NCI-H1694 (cell line): ENCODE measurements at places on chromosomes 13 and 19.
A peak's percentile ranks its signal among the peaks of the same experiment; 100 is the strongest.

- DNase-seq = no peak
Measured at GRCh38 chr19:6970443-6970842, 50.8 kb downstream of the MBD3L2B start.

DNA sequence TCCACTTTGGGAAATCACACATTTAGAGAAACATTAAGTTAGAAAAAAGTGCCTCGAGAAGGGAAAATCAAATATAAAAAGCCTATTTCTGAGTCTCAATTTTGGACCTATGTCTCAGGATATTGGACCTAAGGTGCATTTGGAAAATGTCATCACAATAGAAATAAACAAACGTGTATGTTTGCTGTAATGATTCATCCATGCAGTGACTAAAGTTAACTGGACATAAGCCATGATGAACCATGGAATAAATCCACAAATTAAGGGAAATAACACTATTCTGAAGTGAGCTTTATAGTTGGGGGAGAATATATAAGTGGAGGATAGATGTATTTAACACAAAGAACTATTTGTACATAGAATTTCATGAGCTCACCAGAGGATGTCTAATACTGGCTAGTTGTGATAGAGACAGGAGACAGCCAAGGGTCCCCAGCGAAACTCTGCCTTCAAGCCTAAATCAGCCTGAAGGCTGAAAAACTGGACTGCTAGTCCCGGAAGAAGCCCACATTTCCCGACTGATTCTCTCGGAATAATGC, 963.3 kb upstream of the SPRY2 start:
- no peak for DNase-seq

GRCh38 chr13:112804374-112804773, 114.5 kb downstream of the ATP11A start:
- DNase-seq = no peak

- no peak for DNase-seq
Measured at GRCh38 chr13:32142956-32143375, 111.4 kb downstream of the FRY start.

- DNase-seq = no peak
Measured at GRCh38 chr19:7494416-7495098, 5.7 kb upstream of the PEX11G start.

- DNase-seq = no peak
Measured at GRCh38 chr13:112165712-112166111, 98.8 kb downstream of the SOX1 start.

- no peak for DNase-seq
Measured at GRCh38 chr13:75507027-75508001, 25.3 kb upstream of the TBC1D4 start.

GRCh38 chr13:39547108-39547507, 55.9 kb downstream of the LHFPL6 start:
- DNase-seq = no peak

DNA sequence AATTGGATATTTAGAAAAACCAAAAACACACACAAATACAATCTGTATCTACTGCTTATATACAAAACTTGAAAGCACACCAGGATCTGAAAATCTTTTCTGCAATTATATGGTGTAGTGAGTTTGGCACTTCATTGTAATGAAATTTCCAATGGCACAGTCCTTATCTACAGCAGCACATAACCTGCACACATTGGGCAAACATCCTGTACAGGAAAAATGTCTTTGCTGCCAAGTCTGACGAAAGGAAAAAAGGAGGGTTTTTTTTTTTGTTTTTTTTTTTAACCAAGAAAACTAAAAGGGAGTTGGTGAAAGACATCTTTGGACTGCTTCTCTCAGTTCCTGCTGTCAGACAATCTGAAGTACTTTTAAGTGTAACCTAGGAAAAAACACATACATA, 107.8 kb downstream of the FOXO1 start:
- no peak for DNase-seq

GRCh38 chr19:38806371-38806770, 6.4 kb downstream of the LGALS4 start:
- DNase-seq = no peak

GRCh38 chr13:42221121-42221765, 50.7 kb upstream of the AKAP11 start:
- no peak for DNase-seq

DNA sequence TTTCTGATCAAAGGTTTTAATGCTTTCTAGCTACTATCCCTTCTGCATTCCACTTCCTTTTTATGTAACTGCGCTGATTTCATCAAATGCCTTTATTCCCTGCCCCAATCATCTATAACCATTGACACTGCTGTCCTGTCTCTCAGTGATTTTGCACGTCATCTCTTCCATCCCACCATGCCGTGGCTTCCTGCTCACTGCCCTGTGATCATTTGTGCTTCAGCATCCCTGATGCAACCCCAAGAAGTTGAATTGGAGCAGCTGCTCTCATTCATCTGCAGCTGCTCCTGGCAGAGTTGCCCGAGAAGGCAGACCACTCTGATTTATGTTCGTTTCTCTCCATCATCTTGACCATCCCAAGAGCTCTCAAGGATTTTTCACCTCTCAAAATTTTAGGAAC, 112.4 kb downstream of the HS6ST3 start:
- DNase-seq = no peak

- DNase-seq = peak; percentile 22
Measured at GRCh38 chr19:8240274-8241229, 31.4 kb downstream of the CERS4 start.

- no peak for DNase-seq
Measured at GRCh38 chr13:41456768-41457588, at the start of gene RGCC. TSS of gene RGCC (plus strand) at chr13:41457550. CDS start at chr13:41457708, 158 bp downstream.

DNA sequence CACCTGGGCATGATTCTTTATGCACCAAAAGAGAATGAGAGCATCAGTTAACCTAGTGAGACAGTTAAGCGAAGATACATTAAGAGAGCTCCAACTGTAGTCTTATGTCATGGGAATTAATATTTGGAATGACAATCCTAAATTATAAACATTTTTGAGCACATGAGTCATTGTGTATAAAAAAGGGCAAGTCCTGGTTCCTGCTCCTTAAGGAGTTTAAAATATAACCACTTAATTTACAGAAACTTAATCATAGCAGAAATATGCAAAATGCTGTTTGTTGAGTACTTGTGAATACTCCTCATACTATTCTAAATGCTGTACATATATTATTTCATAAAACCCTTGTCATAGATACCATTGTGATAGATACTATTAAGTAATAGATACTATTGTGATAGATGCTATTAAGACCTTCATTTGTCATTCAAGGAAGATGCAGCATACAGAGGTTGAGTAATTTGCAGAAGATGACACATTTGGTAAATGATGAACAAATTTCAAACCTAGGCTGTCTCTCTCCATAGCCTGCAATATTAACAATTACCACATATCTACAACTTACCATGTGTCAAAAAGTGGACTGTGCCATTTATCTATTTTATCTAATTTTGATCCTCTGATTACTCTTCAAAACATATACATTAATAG, 301.0 kb downstream of the TBC1D4 start:
- DNase-seq = no peak

GRCh38 chr13:77353995-77354394, 27.1 kb upstream of the MYCBP2 start:
- no peak for DNase-seq

DNA sequence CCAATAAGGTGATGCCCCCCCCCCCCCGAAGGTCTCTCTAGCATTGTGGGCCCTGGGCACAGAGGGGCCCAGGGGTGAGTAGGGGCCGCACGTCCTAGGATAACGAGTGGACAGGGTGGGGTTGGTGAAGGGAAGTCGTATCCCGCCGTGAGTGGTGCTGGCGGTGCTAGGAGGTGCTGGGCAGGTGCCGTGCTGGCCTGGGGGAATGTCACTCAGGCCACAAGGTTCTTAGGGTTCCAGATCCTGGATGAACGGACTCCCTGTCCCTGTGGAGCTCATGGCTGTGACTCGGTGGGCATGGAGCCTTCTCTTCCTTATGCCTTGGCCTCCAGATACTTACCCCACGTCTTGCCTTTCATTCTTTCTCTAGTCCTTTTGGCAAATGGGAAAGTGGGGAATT, 157.4 kb upstream of the SOX1 start:
- DNase-seq = no peak

GRCh38 chr13:109110159-109110558, 480.7 kb downstream of the MYO16 start:
- DNase-seq = no peak

DNA sequence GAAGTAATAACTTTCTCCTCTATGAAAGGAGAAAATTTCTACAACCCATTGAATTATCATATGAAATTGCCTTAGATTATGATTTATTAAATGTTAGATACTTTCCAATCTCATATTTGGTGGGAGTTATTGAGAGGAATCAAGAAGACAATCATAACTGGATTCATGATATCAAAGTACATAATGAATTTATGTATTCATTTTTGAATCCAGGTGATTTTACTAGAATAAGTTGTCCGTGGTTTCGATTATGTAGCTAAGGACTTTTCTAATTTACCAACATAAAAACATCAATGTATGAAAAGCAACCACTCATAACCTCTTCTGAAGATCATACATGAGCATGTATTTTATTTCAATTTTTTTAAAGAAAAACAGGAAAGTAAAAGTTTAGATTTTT, 1225.0 kb upstream of the MIR17HG start:
- DNase-seq = no peak

- DNase-seq = no peak
Measured at GRCh38 chr19:47158879-47159503, 28.4 kb downstream of the SAE1 start.

- DNase-seq = no peak
Measured at GRCh38 chr19:38032151-38032550, 125.1 kb downstream of the SIPA1L3 start.

- DNase-seq = no peak
Measured at GRCh38 chr13:80399340-80400163, 58.6 kb upstream of the SPRY2 start.

- no peak for DNase-seq
Measured at GRCh38 chr19:21134934-21135366, 6.9 kb upstream of the ZNF431 start.

- no peak for DNase-seq
Measured at GRCh38 chr13:51865838-51866237, 4.1 kb downstream of the CCDC70 start.

GRCh38 chr19:49116544-49116943, 2.4 kb downstream of the LIN7B start:
- no peak for DNase-seq

DNA sequence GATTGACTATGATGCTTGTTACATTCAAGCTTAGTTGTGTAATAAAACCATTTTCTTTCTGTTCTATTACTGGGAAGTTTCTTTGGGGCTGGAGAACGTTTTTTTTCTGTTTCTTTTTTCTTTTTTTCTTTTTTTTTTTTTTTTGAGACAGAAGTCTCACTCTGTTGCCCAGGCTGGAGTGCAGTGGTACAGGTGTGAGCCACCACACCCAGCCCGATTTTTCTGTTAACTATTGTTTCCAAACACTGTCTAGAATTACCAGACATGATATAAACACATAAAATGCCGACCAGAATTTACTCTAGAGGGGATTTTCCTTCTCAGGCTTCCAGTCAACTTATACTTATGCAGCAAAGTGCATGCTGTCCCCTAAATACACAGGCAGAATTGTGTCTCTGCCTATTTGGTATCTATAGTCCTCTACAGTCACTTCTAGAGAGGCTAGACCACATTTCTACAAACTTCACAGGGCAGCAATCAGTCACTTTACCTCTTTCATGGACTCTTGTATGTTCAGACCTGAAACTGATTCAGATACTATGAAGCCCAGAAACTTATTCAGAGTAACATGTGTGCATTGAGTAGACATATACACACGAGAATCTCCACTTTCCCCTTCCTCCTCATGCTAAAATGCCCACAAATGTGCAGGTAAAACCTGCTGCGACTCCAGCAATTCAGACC, 121.2 kb downstream of the ZNF737 start:
- no peak for DNase-seq

DNA sequence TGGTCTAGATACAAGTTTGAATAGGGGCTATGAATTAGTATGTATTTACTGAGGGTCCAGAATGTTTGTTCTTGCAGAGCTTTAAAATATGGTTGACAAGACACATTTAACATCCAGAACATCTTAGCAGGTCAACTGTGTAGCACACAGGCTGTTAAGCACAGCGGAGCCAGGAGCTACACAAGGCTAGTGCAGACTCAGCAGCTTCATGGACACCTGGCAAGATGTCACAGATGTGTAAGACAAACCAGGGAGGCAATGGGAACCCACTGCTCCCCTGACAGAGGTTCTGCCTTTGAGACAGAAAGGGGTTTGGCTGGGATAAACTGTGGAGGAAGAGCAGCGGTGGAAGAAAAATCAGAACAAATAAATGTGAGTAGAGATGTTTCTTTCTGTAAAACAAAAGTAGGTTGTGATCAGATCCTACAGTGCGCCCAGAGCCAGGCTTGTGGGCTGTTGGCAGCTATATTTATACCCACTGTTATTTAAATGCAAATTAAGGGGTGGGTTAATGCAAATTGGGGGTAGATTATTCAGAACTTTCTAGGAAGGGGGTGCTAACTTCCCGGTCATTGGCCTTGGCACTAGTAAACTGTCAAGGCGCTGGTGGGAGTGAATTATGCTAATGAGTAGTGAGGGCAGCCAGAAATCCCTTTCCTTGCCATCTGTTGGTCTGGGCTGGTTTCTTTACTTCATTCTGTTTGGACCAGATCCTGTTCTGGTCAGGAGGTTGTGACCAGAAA, 33.0 kb downstream of the MIPEP start:
- no peak for DNase-seq

DNA sequence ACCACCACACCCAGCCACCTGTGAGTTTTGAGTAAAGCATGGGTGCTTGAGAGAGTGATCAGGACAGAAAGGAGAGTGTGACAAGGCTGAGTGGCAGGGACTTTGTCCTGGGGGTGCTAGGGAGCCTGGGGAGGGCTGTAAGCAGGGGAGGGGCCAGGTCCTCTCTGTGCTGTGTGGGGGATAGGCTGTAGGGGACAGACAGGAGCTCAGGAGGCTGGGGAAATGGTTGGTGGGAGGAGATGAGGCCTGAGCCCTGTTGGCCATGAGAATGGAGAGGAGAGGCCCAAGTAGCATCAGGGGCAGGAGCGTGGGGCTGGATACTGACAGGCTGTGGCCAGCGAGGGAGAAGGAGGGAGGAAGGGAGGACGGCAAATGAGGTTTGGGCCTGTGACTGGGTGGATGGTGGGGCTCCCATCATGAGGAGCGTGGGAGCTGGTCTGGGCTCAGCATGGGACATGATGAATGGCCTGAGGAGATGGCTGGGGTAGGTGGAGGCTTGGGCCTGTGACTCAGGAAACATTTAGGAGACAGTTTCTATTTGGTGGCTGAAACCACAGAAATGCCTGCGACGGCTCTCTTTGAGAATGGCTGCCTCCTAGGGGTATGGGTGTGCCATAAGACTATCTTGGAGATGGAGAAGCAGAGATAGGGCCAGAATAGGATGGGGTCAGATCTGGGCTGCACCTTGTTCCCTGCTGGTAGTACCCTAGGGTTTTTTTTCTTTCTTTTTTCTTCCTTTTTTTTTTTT, 25.0 kb downstream of the GRIN2D start:
- DNase-seq = no peak

- DNase-seq = no peak
Measured at GRCh38 chr13:54742984-54743383, 1714.4 kb downstream of the OLFM4 start.

DNA sequence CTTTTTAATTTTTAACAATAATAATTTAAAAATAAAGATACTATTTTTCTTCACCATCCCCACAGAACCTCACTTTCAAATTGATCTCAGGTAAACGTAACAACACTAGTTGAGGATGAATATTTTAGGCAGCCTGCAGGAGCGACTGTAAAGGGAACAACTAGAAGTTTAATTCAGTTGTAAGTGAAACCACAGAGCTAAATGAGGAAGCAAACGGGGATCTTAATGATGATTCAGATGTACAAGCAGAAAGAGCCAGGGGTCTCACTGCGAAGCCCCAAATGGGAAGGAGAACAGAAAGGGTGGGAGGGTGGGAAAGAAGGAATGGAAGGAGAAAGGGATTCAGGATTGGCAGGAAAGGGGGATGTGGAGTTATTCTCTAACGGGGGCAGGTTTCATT, 54.6 kb upstream of the RAP2A start:
- no peak for DNase-seq

GRCh38 chr19:32407004-32407992, 1.7 kb downstream of the DPY19L3 start:
- DNase-seq = peak; percentile 43
